ENCODE measurements at places on chromosomes 1 and 21.
A peak's percentile ranks its signal among the peaks of the same experiment; 100 is the strongest.

DNA sequence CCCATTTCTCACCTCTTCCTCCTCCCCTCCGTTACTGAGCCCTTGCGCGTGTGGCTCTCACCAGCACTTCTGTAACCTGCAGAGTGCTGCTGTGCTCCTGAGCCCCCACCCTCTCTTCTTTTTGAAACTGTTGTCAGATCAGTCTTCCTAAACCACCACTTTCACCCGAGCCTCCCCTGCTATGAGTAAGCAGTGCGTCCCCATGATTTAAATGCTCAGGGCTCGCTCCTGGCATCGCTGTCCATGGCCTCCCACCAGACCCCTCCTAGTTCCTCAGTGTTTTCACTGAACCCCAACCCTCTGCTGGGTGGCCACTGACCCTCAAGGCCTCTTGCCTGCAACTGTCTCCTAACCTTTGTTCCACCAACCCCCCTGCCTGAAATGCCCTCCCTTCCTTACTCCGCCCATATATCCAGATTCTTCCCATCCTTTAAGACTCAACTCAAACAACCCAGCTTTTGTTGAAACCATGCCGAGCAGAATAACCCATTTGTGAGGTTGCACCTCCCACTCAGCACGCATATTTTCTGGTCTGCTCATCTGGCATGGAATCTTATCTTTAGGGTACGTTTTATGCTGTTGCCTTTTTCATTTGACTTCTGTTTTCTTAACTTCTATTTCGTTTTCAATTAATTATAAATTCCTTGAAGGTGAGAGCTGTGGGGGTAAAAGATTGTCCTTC lies 64.5 kb upstream of the FAM3B start:
- no peak for DNase-seq

DNA sequence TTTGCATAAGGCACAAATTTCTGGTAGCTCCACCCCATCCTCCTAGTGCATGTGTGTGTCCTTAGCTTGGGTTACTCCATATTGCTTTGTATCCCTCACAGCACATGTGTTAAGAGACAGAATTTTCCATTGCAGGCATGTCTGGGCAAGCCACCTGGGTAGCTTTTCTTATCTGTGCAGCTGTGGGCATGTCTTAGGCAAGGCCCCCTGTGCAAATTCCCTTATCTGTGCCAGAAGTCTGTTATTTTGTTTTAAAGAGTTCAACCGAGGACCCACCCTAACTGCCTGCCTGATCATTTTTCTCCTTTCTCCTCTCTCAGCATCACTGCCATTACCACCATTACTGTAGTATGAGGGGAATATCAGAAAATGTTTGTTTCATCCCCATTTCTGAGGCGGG lies 131.9 kb downstream of the CYYR1 start:
- no peak for DNase-seq

- no peak for DNase-seq
Measured at GRCh38 chr1:47755101-47755990, 241.8 kb downstream of the TRABD2B start.

DNA sequence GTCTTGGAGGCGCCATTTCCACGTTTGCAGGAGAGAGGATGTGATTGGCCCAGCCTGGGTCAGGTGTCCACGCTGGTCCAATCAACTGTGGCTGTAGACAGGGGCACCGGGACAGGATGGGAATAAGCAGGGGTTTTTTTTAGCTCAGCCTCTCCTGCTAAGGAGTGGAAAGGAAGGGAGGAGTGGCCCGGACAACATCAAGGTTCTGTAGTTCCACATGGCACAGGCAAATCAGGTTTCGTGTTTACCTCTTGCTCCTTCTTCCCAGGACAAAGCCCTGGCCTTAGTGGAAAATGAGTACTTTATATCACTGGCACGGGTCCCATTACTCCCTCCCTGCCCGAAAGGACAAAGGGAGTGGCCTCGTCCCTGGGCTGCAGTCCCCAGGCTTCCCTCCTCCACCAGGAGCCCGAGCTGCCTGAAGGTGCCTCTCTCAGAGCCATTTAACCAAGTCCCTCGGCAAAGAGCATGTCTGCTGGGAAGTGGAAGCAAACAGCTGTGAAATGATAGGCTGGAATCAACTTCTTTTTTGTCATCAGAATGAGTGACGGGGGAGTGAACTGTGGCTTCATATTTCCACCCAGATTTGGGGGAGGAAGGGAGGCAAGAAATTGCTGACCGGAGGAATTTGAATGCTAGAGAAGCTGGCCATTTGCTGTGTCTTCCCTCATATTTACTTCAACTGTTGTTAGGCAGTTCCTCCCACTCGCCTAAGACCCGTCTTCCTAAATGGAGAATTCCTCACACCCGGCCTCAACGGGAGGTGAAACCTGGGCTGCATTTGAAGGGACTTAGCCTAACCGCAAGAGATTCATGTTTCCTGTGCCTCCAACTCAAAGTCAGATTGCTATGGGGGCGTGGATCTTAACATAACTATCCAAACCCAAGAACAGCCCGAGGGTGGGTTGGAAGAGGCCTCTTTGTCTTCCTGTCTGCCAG lies 84.9 kb upstream of the SLC44A3 start:
- DNase-seq, result no peak

DNA sequence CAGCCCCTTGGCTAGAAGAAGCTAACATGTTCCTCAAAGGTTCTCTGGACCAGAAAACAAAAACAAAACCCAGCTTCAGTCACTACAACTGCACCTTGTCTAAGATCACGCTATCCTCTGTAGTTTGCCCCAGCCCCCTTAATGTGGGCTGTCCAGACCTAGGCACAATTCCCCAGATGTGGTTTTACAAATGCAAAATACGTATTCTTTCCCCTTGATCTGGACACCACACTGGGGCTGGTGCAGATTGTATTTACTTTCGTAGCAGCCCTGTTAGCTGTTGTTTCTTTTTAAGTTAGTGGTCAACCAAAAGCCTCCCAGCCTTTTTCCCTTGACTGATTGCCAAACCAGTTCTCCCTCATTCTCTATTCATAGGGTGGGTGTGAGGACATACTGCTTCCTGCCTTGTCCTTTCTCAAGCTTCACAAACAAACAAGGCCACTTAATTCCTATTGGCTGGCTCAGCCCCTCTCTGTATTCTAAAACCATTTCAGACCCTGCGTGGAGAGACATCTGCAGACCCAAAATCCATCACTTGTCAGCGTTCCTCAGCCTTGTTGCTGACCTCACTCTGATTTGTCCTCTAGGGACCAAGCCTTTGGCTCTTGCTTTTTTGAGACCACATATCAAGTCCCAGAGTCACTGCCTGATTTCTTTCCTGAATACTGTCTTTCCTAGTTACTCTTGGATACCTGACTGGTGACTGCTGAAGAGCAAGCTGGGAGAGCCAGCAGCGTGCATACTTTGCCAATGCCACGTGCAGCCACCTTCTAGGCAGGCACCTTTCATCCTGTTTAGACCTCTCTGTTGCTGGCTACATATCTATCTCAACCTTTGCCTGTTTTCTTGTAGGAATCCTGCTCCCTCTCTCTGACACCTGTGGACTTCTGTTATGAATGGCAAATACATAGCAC lies 96.4 kb upstream of the RAB3GAP2 start:
- no peak for DNase-seq

GRCh38 chr1:94898491-94899385 lies 28.2 kb downstream of the CNN3 start:
- DNase-seq, result no peak

GRCh38 chr21:14356746-14357145 lies 26.2 kb downstream of the HSPA13 start:
- no peak for DNase-seq

DNA sequence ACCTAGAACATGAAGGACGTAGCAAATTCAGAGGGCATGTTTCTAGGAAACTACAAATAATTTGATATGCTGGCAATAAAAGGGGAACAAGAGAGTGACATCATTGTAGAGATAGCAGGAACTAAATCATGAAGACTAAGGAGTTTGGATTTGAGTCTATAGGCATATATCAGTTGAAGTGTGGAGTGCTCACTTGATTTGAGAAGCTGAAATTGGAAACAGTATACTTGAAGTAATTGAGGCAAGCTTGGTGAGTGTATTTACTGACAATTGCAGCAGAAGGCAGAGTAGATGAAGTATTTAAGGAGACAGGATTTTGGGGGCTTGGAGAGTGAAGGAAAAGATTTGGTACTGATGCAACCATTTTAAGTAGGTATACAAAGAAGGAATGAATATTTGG lies 6.4 kb upstream of the TMCO2 start:
- no peak for DNase-seq

- DNase-seq, result no peak
Measured at GRCh38 chr1:205259324-205259832, 31.6 kb downstream of the TMCC2 start.

GRCh38 chr1:204357551-204358490 lies 1.9 kb downstream of the PLEKHA6 start:
- no peak for DNase-seq

DNA sequence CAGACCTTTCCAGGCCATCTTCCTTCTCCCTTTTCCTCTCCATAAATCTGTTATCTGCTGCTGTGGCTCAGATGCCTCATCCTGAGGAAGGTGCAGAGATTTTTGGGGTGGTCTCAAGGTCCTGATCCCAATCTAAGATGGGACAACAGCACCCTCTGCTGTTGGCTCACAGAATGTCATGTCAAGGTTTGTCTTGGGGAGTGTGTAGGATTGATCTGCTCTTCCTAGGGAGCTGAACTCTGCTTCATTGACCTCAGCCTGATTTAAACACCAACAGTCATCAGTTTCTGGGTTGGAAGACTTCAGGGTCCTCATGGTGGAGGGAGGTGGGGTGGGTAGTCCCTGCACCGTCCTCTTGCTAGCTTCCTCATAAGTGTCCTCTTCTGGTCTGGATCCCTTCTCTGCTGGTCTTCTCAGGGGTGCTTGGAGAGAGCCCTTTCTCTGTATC lies 62.8 kb upstream of the LAX1 start:
- DNase-seq, result peak; percentile 53

- no peak for DNase-seq
Measured at GRCh38 chr1:189356206-189356605, 1121.5 kb downstream of the BRINP3 start.

GRCh38 chr1:9069326-9070100 lies at the start of gene SLC2A5:
Gene SLC2A5 (minus strand): TSS chr1:9069635. CDS start chr1:9069536, 99 bp downstream.
- no peak for DNase-seq

GRCh38 chr1:6498576-6499111 lies 7.2 kb upstream of the PLEKHG5 start:
- DNase-seq, result no peak

DNA sequence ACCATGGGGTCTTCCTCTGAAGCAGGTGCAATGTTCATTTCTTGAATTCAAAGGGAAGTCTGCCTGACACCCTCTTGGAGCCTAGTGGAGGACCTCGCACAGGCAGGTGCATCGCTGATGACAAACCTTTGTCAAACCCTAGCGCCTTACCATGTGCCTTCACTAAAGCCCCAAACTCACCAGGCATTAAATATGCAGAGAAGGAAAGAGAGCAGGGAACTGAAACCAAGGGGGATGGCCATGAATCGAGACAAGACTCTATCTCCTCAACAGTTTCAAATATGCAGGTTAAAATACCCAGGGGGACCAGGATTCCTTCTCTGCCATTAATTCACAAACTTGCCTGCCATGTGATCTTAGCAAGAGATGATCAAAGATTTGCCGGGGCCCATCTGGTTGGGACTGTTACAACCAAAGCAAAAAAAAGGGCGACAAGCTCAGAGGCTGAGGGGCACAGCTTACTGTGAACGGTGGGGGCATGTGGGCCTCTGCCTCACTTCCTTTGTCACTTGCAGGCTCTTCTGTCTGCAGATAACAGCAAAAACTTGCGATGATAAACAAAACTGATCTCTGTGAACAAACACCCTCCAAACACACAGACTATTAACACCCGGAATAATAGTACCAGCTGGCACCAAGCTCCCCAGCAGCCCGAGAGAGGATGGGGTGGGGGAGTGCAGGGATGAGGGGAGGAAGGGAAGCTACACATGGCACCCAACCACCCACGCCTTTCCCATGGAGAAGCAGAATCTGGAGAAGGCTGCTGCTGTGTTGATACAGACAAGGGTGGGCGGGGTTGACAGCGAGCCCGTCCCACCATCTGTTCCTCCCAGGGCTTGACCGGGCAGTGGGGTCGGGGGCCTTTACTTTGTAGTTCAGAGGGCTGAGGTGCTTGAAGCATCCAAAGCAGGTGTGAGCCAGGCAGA lies 33.9 kb downstream of the TMEM63A start:
- no peak for DNase-seq

GRCh38 chr1:162029157-162029556 lies 5.5 kb upstream of the OLFML2B start:
- DNase-seq, result no peak

GRCh38 chr21:44527156-44527982 lies 12.6 kb downstream of the KRTAP10-1 start:
- DNase-seq, result peak; percentile 4

- DNase-seq, result no peak
Measured at GRCh38 chr1:185263292-185263691, 53.8 kb downstream of the IVNS1ABP start.

- no peak for DNase-seq
Measured at GRCh38 chr1:153598309-153599172, 14.4 kb downstream of the S100A16 start.

DNA sequence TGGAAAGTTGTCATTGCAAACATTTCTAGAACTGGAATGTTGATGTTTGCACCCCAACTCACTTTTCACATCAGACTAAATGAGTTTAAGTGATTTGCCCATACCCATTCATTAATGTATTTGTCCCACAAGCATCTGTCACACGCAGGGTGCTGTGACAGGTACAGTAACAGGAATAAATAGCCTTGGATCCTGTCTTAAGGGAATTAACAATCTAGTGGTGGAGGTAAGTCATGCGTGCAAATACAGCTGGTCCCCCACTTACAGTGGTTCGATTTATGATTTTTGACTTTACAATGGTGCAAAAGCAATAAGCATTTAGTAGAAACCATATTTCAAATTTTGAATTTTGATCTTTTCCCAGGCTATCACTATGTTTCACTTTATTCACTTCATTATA lies 17.5 kb upstream of the PRDM2 start:
- DNase-seq, result no peak

DNA sequence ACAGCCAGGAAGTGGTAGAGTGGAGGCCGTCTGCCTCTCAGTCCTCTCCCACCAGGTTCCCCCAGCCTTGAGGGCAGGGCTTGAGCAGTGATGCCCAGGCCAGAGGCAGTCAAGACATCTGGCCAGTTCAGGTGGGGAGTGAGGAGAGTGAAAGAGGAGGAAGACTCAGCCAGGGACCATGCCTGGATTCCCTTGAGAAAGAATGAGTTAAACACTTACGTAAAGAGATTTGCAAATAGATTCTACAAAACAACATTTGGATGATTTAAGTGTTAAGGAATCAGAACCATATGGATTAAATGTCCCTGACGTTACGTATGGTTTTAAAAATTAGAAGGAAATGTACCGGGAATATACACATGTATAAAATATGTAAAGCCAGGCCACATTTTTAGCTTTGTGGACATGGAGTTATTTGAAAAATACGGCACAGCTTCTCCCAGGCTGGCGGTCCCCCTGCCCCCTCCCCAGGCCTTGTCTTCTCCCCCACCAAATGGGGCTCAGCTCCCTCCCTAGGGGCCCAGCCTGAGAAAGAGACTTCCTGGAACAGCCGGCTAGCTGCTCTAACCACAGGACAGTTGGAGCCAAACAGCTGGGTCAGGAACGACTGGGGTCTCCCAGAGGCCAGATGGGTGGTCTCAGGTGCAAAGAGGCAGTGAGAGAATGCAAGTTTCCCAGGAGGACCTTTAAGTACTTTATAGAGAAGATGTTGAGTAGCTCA lies 188.3 kb upstream of the EDN2 start:
- DNase-seq, result no peak

GRCh38 chr1:15934211-15935055 lies 41.5 kb downstream of the ZBTB17 start:
- DNase-seq, result no peak
